ENCODE measurements at places on chromosomes 7 and 10. TPM values are rescaled to one million over a fixed set of nuclear protein-coding genes. Genes with fewer than 3 reads are reported as not detected.

GRCh38 chr7:73521636-73522104 is 423 bp downstream of the BAZ1B start:
- peak; percentile 74 for DNase-seq

GRCh38 chr7:39910108-39910869 is 39.8 kb upstream of the CDK13 start:
- DNase-seq, result no peak

DNA sequence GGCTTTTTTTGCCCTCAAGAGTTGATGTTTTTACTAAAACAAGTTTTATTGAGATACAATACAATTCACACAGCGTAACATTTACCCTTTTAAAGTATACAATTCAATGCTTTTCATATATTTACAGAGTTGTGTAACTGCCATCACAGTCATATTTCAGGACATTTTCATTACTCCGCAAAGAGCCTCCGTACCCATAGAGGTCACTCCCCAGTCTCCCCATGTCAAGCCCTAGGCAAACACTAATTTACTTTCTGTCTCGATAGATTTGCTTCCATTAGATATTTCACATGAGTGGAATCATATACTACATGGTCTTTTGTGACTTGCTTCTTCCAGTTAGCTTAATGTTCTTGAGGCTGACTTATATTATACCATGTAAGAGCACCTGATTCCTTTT is 183.8 kb downstream of the PRKCQ start:
- DNase-seq, result no peak

DNA sequence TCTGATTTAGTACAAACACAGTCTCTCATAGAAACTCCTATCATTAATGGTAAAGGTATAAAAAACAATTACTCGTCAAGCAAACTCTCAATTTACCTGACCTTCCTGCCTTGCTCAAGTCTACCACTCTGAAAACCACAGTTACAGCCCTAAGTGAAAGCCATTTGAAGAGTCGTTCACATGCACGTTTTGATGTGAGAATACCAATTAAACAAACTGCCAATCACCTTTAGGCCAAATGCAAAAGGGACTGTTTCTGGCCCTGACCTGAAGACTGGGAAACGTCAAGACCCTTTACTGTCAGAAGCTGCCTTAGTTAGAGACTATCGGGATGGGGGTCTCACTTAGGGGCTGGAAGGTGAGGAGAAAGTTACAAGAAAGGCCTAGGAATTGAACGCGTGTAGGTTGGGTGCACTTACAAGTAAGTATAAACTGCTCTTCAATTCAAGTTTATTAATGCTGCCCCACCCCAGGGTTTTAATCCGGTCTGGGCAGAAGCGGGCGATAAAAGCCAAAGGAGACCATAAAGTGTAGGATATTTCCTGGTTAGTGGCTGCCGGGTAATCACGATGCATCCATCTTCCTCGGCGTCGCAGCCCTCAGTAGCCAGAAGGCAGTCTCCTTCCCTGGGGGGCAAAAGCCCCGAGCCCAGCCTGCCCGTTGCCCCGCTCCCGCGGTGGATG is 935 bp downstream of the TM9SF3 start:
- no peak for DNase-seq

- no peak for DNase-seq
Measured at GRCh38 chr10:1531883-1532597, 205.3 kb downstream of the ADARB2 start.

- no peak for DNase-seq
Measured at GRCh38 chr10:124266468-124267230, 152.1 kb downstream of the OAT start.

DNA sequence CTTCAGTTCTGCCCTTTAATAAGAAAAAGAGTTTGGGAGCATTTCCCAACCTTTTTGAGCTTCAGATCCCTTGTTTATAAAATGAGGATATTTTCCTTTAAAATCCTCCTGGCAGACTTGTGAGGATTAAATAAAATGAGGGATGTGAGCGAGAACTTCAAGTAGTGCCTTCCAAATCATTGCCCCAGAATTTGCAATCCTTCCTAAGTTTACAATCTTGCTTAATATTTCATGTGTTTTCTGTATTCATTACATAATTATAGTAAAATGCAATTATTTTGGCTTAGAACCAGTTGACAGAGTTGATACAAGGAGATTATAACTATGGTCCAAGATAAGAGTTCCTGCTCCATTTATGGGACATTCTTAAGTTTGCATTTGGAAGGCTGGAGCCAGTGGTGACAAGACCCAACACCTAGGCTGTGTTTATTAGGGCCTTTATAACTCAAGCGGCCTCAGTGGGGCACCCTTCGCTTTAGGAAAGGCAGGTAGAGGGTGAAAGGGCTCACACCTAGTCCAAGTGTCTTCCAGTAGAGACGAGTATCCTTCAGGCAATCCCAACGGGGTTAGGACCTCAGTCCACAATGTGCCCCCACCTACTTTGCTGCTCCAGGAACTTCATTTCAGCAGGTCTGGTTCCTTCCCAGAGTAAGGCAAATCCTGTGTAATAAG is 317.5 kb downstream of the WDR11 start:
- no peak for DNase-seq

DNA sequence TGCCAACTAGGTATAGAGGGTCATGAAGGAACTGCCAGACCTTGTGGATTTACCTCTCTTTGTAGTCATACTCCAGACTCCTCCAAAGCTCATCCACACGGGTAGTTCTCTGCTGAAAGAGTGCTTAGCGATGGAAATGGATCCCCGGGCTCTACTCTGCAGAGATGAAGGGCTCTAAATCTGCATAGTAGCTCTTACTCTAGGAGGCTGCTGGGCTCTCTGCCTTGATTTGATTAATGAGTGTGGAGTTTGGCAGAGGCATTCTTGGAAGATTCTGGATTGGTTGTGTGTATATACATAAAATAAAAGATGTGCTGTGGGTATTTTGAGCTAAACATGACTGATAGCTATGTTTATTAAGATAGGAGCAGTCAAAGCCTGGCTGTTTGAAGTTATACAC is 21.3 kb upstream of the CPXM2 start:
- no peak for DNase-seq

DNA sequence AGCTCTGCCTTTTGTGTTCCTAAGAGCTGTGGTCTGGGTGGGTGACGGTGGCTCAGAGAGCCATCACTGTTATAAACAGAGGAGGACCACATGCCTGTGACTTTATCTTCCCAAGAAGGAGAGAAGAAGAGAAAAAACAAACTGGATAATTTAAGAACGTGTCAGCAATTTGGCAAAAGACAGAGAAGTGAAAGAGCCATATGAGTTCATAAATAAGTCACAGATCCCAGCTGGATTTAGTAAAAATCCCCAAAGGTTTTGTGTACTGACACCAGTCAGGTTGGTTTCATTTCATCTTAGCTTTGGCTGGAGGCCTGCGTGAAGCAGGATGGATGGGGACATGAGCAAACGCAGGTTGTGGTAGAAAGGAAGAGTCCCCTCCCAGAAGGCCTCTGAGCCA is 120.7 kb downstream of the CXCL12 start:
- no peak for DNase-seq

GRCh38 chr10:25492040-25492439 is 317.2 kb downstream of the GPR158 start:
- DNase-seq, result no peak

DNA sequence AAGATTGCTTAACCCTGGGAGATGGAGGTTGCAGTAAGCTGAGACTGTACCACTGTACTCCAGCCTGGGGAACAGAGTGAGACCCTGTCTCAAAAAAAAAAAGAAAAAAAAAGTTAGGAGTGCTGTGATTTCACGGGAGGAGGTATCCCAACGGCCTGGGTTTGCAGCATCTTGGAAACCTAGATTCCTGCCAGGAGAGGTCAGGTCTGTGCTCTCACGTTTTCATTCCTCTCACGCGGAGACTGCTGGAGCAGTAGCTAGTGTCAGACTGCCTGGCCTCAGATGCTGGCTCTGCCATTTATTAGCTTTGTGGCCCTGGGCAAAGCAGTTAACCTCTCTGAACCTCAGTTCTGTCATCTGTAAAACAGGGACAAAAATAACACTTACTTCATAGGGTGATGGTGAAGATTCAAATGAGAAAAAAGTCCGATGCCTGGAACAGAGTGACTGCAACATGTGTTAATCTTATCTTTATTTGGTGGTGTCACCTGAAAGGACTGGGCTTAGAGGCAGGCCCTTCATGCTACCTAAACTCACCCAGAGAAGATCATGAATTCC is 94.9 kb downstream of the GAD2 start:
- no peak for DNase-seq

DNA sequence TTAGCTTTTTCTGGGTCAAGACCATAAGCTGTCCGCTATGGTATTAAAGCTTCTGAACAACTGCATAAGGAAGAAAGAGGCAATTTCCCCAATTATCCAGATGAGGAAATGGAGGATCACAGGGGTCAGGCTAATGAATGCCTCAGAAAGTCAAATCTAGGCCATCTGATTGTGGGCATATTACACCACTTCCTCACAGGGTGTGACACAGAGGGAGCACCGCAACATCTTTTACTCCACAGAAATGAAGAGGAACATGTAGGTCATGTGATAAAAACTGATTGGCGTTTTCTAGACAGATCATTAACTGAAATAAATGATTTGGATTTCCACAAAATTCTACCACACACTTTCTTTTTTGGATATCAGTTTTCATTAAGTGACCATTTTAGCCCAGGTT is 384.4 kb downstream of the PARD3 start:
- no peak for DNase-seq

- no peak for DNase-seq
Measured at GRCh38 chr7:150481186-150481920, 30.9 kb downstream of the GIMAP8 start.

GRCh38 chr10:30857803-30858202 is 173.9 kb downstream of the ZNF438 start:
- peak; percentile 77 for DNase-seq

GRCh38 chr7:25854059-25854458 is 297.9 kb upstream of the NFE2L3 start:
- DNase-seq, result no peak

DNA sequence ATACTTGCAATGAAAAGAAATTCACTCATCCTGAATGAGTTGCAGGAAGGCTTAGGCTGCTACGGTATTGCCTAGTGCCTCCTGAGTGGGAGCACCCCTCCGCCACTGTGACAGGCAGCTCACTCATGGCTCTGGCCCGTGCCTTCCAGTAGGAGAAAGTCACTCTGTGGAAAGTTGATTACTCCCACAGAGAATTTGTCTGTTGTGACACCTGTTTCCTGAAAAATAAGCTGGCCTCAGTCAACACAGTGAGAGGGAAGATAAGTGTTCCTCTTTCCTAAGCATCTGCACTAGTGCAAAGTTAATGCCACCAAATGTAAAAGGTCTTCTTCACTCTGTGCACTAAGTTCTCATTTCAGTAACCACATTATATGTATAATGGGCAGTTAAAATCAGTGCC is 158.8 kb upstream of the INHBA start:
- DNase-seq, result no peak

- peak; percentile 77 for DNase-seq
Measured at GRCh38 chr7:101112233-101112632, 14.7 kb upstream of the SERPINE1 start.

GRCh38 chr10:75146780-75147179 is 35.3 kb downstream of the SAMD8 start:
- no peak for DNase-seq

DNA sequence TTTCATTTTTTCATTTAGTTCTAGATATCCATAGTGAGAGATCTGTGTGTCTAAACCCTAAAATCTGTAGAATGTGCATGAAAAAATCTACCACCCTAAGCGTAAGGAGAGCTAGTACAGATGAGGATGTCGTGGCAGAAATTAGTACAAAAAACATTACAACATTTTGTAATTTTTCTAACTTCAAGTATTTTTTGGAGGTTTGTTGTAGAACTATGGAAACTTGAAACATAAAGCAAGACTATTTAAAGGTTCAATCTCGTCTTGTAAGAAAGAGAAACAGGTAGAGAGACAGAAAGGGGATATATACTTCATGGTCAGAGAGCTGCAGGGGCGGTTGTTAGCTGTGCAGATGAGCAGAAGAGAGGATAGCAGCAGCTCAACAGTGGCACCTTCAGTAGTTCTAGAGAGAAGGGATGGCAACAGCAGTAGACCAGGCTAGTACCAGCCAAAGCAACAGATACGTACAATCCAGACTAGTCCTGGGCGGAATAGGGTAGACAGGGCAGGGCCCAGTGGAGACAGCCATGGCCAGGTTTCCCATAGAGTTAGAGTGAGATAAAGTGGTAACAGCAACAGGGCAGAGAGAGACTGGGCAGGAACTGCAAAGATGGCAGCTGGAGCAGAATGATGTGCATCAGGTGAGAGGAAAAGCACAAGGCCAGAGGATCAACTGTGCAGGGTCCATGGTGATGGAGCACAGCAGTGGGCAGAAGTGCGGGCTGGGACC is 145.2 kb downstream of the FRMD4A start:
- no peak for DNase-seq

GRCh38 chr10:3808689-3809199 is 23.7 kb upstream of the KLF6 start:
- no peak for DNase-seq

DNA sequence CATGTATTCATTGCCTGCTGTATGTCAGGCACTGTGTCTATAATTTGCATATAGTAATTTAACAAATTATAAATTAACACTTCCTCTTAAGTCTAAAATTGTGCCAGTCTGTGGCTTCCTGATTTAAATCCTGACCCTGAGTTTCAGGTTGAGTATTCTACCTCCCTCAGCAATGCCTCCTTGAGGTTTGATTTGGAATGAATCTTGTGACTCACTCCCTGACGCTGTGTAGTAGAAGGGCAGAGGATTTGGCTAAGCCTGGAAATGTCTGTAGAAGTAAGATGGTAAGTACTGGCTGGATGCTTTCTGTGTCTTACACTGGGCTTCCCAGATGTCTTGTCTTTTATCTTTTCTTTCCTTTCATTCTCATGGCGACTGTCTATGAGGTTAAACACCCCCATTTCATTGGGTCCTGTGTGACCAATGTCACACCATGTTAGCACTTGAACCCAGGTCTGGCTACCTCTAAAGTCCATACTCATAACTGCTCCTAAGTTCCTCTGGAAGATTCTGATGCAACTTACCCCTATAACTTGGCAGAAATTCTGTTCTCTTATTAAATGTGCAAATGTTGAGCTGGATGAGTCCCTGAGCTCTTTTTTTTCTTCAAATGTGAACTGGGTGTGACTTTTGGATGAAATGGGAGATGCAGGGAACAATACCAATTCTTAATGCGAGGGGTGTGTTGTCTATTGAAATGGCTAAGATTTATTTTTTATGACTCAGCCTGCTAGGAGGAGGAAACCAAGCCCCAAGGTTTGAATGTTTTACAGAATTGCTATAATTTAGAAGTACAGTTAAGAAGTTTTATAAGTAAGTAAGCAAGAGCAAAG is 48.5 kb downstream of the PLCE1 start:
- DNase-seq, result no peak

- DNase-seq, result no peak
Measured at GRCh38 chr7:36652431-36652830, 71.9 kb downstream of the AOAH start.

GRCh38 chr7:518630-519483 is 789 bp downstream of the PDGFA start:
- peak; percentile 88 for DNase-seq

Gene ELOVL3
- not detected for total RNA-seq

Gene HTR5A
- total RNA-seq, result not detected

Gene PDGFA
- 26.0 TPM for total RNA-seq

Gene MRPL32
- 65.5 TPM for total RNA-seq

Gene ZNF736
- total RNA-seq, result 4.1 TPM

Gene RNF32
- total RNA-seq, result not detected

Gene WDR86
- 0.16 TPM for total RNA-seq

Gene OR6V1
- not detected for total RNA-seq

Gene CPA4
- total RNA-seq, result not detected

Gene MTERF1
- total RNA-seq, result 9.2 TPM

Gene ZNF727
- 3.1 TPM for total RNA-seq

Gene XRCC2
- 0.60 TPM for total RNA-seq

Gene SPAM1
- total RNA-seq, result not detected

Gene LBX1
- not detected for total RNA-seq

Gene CYP2W1
- not detected for total RNA-seq

Gene TACR2
- total RNA-seq, result not detected

Gene AGR2
- total RNA-seq, result not detected
